ENCODE measurements at places on chromosomes 5 and 9.

GRCh38 chr5:165786073-165786472, 2280.7 kb downstream of the MAT2B start:
- DNase-seq: no peak

DNA sequence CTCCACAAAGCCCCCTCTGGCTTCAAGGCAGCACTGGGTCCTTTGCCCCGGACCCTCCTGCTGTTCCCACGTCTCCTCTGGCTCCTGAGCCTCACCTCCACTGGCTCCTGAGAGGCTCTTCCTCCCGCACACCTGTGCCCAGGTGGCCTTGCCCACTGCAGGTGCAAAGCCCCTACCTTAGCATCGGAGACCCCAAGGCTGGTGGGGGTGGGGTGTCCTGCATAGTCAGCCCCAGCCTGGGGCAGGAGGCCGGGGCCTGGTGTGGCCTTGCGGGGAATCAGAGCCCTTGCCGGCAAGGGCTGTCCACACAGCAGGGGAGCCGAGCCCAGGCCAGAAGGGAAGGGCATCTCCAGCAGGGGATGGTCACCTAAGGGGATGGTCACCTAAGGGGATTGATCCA, 41.3 kb upstream of the CEP72 start:
- DNase-seq: no peak

GRCh38 chr5:14545308-14545707, 36.3 kb upstream of the OTULINL start:
- DNase-seq: no peak

- DNase-seq: no peak
Measured at GRCh38 chr5:139903795-139904565, 108.4 kb downstream of the PSD2 start.

DNA sequence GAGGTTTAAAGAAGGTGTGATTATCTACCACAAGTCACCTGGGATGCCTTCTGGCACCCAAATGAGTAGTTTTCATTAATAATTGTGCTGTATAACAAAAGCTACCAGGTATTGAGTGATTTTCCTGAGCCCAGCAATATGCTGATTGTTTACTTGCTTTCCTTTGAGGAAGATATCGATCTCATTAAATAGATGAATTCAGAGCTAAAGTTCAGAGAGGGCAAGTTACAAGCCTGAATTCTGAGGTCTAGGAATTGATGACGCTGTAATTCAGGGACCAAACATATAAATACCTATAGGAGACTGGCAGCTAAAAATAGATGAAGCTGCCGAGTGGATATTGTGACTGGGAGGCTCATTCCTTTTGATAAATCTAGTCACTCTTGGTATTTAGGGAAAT, 1.1 kb downstream of the ERCC6L2 start:
- no peak for DNase-seq

- DNase-seq: no peak
Measured at GRCh38 chr5:83408719-83409118, 62.8 kb upstream of the VCAN start.

DNA sequence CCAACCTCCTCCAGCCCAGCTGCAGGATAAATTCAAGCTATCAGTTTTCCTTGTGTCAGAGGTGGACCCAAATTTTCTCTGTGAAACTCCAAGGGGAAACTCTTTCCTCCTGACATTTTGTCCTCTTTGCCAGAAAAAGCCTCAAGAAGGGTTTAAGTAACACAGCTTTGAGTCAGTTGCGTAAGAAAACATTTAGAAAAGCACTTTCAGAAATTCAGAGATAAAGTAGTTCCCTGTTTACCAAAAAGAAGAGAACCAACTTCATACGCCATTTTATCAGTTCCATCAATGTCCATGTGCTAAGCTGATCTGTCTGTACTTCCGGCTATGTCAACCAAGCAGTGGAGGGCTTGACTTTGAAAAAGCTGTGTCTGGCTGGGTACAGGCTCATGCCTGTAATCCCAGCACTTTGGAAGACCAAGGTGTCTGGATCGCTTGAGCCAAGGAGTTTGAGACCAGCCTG, 19.9 kb upstream of the SUSD1 start:
- DNase-seq: no peak

DNA sequence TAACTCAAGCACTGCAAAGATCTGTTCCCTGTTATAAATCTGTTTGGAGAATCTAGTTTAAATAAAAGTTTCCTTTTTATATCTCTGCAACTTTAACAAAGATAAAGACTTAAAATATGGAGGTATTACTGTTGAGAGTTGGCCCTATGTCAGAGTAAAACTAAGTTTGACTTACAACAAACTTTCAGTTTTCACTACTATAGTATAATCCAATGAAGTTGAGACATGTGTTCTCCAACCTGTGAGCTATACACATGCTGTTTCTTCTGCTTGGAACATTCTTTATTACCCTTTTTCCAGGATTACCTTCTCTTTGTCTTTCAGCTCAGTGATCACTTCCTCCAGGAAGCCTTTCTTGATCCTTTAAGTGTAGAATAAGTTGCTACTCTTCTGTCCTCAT, 1109.3 kb downstream of the MAT2B start:
- no peak for DNase-seq

DNA sequence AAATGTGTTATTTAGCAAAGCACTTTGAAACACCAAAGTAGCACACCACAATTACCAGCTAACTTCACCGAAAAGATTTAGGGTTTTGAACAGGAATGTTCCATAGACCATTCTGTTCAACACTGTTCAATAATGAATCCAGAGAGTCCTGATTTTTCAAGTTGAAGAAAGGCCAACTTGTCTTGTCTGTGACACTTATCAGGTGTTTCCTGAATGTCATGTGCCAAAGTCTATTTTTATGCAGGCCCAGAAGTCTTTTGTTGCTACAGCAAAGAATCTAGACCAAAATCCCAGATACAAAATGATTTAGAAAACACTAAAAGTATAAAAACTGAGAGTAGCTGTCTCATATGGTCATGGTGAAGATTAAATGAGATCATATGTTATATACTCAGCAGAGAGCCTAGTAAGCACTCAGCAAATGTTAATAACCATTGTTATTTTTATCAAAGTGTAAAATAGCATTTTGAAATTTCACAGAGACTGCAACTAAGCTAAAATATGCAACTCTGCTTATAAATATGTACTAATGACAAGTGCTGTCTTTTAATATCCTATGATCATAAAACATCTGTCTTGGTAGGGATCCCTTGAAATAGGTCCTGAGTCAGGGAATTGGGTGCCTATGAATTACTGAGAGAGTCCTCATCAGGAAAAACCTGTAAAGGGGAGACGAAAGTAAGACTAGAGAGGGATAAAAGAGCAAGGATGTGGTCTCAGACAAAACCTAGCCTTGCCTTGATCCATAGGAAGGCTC, 122.4 kb upstream of the SLC12A2 start:
- no peak for DNase-seq

DNA sequence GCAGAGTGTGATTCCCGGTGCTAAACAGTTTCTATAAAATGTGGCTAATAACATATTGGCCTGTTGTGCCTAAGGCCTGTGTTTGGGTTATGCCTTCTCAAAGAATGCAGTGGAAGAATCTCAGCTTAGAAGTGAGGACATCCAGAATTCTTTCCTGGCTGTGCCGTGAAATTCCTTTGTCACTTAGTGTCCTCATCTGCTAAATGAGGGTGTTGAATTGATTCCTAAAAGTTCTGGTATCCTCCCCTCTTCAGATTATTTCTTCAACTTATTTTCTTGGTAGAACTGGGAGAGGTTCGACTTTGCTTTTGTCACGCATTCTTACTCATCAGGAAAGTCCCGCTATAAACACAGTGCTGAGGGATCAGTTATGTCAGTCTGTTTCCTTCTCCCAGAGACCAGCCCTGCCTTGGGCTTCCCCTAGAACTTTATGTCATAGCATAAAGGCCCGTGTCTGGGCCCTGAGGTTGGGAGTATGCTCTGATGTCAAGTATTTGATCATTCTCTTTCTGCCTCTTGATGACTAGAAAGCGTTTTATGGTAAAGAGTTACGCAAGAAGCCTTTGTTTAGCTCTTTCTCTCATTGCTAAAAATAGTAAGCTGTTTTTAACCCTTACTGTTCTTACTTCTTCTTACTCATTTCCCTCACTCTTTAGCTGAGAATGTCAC, 29.5 kb downstream of the MTAP start:
- no peak for DNase-seq

GRCh38 chr5:137164961-137165360, 334.2 kb downstream of the SPOCK1 start:
- no peak for DNase-seq

DNA sequence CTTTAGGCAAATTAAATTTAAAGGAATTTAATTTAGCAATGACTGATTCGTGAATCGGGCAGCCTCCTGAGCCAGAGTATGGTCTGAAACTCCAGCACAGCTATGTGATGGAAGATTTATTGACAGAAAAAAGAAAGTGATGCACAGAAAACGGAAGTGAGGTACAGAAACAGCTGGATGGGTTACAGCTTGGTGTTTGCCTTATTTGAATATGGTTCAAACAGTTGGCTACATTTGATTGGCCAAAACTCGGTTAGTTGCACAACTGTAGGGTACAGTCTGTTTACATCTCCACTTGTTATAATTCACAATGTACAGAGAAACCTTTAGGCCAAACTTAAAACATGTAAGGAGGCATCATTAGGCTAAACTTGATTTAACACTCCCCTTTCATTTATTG, 1716.1 kb upstream of the C9orf72 start:
- no peak for DNase-seq

DNA sequence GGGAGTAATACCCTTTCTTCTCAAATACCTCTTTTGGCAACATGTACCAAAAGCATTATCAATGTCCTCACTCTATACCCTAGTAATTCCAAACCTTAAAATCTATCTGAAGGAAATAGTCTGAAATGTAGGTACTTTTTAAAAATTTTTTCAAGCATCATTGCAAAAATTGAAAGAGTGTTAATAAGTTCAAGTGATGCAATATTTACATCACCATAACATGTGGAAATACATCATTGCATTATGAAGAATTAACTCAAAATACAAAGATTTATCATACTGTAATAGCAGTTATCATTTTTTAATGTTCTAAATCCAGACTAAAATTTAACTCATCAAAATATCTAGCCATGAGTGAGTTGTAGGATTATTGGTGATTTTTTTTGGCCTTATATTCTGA, 123.1 kb downstream of the DENND1A start:
- no peak for DNase-seq

GRCh38 chr9:26561928-26562327, 330.7 kb downstream of the CAAP1 start:
- no peak for DNase-seq

DNA sequence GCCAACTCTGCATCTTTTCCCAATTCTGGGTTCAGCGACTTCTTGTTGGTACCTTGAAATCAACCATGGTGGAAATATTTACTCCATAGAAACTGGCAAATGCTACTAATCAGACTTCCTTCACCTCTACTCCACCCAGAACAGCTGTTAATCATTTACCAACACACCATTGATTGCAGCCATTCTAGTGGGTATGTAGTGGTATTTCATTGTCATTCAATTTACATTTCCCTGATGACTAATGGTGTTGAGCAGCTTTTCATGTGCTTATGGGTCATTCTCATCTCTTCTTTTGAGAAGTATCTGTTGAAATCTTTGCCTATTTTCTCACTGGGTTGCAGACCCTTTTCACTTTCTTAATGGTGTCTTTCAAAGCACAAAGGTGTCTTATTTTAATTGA, 122.4 kb upstream of the MSX2 start:
- no peak for DNase-seq

GRCh38 chr5:178107756-178108310, 5.5 kb upstream of the N4BP3 start:
- no peak for DNase-seq

- DNase-seq: no peak
Measured at GRCh38 chr9:100206899-100207298, 107.9 kb downstream of the INVS start.

DNA sequence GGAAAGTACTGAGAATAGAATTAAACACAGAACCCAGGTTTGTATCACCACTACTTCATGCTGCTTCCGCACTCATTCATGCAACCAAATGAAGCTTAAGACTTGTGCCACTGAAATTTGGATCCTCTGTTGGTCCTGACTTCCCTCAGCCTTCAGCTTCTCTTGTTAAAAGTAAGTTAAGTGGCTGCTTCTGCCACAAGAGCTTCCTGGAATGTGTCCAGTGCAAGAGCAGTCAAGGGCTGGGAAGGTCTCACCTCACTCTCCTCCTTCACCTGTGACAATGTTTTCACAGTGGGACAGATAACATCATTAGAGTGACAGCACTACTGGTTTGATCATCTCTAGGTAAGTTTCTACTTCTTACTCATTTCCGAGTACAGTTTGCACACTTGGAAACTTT, 7.9 kb downstream of the SNCAIP start:
- no peak for DNase-seq

DNA sequence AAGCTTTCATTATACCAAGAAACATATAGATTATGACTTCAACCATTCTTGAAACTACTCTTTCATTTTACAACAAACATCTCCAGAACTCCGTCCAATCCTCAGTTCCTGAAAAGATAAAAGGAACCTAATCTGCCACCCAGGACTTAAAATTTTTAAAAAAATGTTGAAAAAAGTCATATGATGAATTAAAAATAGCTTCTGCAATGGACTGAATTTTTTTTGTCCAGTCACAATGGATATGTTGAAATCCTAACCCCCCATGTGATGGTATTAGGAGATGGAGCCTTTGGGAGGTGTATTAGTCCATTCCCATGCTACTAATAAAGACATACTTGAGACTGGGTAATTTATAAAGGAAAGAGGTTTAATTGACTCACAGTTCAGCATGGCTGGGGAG, 2.7 kb upstream of the ALDH1A1 start:
- no peak for DNase-seq

- DNase-seq: no peak
Measured at GRCh38 chr5:55597014-55597981, 62.5 kb upstream of the PLPP1 start.

DNA sequence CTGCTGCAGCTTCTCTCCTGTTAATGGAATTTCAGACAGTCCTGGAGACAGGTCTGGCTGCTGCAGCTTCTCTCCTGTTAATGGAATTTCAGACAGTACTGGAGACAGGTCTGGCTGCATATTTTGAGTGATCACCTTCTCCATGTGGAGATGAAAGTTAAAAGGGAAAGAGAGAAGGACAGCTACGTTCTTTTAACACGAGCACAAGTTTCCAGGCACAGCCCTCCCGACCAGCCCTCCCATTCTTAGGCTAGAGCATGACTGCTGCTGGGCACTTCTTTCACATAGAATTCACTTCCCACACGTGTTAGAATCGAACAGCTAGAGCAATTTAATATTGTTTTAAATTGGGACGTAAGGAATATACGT, 133.3 kb upstream of the DMRT1 start:
- DNase-seq: no peak

- no peak for DNase-seq
Measured at GRCh38 chr5:67283988-67284487, 87.4 kb upstream of the CD180 start.

- DNase-seq: no peak
Measured at GRCh38 chr5:54719384-54720283, 202.1 kb downstream of the SNX18 start.

GRCh38 chr5:54309276-54309675, 1.1 kb downstream of the ARL15 start:
- no peak for DNase-seq

Data from stimulated activated CD4-positive, alpha-beta T cell treated with anti-CD3 and anti-CD28 coated beads, Interleukin-4, amount 100 ng/mL, for 4 hours (primary cell).